ENCODE measurements at places on chromosomes 7 and 10.

DNA sequence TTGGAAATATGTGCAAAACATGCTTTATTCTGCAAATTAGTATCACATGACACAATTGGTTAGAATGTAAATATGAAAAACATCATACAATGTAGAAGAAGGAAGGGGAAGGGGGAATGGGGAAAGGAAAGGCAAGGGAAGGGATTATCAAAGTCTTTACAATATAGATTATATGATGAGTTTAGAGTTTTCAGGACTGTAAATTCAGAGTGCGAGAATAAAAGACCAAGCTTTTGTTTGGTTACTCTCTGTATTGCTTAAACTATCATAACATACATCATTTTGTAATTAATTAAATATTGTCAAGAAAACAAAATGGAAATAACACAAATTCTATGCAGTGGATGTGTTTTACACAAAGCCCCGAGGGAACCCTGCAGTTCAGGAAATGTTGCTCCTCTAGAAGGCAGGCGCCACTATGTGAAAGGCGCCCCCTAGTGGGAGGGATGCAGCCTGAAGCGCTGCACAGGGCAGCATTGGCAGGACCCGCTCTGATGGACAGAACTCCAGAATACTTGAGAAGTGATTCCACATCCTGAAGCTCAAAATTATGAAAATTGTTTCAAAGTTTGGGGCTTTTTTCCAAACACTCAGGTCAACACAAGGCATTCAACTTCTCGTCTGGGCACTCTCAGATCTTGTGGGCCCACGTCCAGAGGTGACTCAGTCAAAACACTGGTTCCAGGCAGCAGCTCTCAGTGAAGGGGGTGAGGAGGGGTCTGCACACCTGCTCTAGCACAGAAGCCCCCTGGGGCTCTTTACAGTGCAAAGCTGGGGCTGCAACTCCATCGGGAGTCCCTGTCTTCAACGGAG lies 31.6 kb upstream of the TMEM254 start:
- DNase-seq = peak; percentile 69

DNA sequence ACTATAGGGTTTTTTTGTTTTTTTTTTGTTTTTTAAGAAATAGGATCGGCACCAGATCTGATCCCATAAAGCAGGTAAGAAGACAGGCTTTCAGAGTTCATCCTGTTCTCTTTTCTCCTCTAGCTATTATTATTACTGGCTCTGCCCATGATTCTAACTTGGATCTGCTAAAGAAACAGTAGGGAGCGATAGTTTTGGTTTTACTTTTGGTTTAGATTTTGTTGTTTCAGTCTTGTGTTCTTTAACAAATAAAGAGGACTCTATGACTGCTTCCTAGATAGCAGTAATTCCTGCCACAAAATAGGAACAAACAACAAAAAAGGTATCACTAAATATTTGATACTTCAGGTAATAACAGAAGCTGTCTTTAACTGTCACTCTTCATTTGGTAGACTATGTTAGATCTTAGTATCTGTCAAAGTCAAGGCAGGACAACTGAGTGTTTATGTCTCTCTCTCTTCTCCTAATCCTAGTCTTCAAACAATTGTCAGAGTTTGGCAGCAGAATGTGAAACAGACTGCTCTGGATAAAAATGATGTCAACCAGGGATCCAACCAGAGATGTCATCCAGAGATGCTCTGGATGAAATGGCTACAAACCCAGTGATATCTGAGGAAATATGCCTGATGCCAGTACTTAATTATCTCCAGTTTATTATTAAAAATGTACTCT lies 99.8 kb downstream of the KMT2C start:
- no peak for DNase-seq

GRCh38 chr7:55108401-55108800 lies 89.6 kb downstream of the EGFR start:
- DNase-seq = no peak

DNA sequence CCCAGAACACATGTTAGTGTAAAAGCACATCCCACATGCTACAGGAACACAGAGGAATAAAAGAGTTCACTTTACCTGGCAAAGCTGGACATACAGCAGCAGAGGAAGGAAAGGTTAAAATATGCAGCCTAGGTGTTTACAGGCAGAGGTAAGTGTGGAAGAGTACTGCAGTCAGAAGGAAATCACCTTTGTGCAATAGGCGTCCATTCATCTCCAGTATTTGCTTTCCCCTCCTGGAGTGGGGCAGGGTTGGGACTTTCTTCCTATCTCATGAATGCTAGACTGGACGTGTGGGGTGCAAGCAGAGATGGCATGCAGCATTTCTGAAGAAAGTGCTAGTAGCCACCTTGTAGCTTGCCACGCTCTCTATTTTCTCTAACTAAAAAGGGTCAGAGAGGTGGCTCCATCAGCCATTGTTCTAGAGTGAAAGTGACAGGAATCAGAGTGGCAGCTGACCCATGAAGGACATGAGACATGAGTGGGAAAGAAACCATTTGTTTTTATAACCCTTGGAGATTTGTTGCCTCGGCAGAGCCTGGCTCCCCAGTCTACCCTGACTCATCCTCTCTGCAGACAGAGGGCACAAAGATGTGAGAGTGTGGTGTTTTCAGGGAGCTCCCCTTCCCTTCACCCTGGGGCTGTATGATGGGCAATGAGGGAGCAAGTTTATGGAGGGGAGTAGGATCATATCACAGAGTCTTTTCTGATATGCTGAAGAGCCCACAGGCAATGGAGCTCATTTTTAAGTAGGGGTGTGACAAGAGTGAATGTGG lies 101.2 kb upstream of the SEC61G start:
- no peak for DNase-seq

DNA sequence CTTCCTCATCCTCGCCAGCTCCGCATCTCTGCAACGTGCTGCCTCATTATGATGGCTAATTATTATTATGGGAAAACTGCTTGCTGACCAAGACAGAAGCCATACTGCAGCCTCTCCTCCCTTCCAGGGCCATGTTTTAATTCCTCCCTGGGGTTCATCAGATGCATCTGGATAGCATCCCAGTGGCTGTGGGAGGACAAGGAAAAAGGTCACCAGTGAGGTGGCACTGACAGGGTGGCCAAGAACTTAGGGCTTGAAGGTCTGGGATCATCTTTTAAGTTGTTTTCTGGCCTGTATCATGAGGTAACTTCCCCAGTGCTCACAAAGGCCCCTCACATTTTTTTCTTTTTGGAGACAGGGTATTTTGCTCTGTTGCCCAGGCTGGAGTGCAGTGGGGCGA lies 39.6 kb downstream of the KCNH2 start:
- no peak for DNase-seq

DNA sequence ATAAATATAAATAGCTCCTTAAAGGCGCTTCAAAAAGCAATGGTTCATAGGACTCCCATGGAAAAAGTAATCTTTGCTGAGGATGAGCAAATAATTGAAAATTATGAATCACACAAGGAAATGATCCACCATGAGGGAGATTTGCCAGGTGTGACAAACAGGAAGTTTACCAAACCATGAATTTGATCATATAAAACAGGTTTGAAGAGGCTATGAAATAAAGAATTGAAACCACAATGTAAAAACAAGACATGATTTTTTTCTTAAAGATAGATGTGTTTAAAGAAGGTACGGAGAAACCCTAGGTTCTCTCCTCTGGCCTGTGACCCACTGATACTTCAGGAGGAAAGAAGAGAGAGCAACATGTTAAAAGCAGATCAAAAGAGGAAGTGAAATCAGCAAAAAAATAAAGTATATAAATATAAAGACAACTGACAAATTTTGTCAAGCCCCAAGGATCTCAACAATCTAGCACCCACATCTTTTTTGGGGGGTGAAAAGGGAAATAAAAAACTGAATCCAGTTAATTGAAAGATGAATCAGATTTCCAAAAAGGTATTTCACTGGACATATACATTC lies 111.3 kb upstream of the ASAH2 start:
- DNase-seq = no peak

- DNase-seq = no peak
These were observed 16.1 kb upstream of the AKR1C1 start for GRCh38 chr10:4947039-4947634.

- DNase-seq = no peak
These were observed 6.1 kb downstream of the GSTO1 start for GRCh38 chr10:104260775-104261115.

DNA sequence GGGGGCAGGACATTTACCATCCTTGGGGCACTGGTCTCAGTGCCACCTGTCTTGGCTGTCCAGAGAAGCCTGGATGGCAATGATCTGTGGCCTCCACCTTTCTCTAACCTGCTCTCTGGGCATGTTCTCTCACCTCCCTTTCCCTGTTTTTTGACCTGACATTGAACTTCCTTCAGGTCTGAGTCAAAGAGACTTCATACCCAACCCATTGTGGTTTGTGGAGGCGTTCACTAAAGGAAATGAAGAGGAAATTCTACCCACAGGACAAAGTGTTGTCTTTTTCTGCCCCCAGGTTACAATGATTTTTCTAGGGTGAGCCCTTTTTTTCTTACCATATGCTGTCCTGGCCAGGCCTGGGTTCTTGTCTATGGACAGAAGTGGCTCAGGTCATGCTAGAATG lies 76.6 kb downstream of the CYP26A1 start:
- DNase-seq = no peak

GRCh38 chr10:88781206-88781605 lies 21.3 kb upstream of the LIPM start:
- no peak for DNase-seq

DNA sequence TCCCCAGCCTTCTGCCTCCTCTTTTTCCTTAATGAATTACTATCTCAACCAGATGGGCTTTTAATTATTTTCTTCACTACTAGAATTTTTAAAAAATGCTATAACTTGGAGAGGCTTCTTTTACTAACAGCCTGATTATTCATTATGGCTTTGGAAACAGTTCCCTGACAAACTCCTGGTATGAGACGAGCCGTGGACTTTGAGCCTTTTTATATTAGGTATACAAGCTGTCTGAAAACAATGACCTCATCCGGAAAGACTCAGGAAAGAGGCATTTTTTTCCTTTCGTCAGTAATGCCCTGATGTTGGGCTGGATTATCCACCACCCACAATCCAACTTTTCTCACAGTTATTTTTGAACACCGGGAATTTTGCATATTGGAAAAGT lies 26.7 kb upstream of the ABLIM1 start:
- no peak for DNase-seq

GRCh38 chr10:486206-486605 lies 203.3 kb downstream of the DIP2C start:
- DNase-seq = no peak
